ENCODE measurements at places on chromosomes 5 and 9.

DNA sequence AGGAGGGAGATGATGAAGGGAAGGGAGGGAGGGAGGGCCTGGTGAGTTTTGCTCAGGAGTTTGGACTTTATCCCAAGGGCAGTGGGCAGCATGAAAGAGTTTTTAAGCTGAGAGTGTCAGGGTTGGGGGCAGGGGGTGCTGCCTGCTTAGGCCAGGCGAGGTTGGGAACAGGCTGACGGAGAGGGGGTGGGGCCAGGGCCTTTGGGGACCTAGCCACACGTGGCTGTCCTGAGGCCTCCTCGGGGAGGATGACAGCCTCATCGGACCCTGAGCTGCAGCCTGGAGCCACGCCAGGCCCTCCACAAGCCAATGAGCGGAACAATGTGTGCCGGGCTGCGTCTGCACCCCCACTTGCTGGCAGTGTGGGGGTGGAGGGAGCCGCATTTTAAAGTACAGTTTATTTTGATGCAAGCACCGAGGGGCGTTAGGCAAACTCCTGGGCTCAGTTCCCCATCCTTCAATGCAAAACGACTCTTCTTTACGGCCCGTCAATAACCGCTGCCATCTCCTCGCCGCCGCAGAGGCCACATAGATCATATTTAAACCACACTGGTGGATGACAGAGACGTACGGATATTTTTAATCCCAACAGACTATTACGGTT lies 5.3 kb upstream of the RXRA start:
- no peak for DNase-seq

GRCh38 chr5:138726848-138727247 lies 26.4 kb upstream of the CTNNA1 start:
- DNase-seq = no peak

- DNase-seq = no peak
Measured at GRCh38 chr9:125745018-125745417, 2.2 kb upstream of the PBX3 start.

DNA sequence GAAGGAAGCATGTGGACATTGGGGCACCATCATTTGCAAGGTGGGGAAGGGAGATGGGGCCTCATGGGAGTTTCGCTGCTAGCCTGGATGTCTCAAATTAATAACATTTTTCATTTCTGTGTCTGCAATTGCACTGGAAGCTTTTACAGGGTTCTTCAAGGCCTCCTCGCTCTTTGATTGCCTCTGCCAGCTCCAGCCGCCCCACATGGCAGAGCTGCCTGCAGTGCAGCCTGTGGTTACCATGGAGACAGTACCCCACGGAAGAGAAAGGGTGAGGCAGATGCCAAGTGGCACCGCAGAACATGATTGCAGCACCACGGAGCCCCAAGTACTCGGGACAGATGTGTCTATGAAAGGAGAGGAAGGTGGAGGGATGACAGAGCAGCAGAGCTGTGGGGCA lies 25.4 kb downstream of the CTNND2 start:
- no peak for DNase-seq

DNA sequence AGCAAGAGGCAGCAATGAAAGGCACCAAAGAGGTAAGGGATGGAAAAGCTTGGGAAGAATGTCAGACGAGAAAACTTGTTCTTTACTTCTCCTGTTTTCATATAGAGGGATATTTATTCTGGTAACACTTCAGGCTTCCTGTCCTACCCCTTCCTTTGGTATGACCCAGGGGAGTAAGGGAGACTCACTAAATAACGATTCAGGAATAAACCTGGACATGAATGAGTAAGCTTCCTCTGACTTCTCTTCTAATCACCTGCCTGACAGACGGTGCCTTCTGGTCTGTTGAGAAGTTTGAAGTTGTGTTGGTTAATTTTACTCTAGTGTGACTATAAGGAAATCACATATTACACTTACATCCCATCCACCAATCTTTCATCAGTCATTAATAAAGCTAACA lies 461.2 kb downstream of the CDH12 start:
- no peak for DNase-seq

- DNase-seq = no peak
Measured at GRCh38 chr5:166074582-166075481, 2216.6 kb upstream of the WWC1 start.

DNA sequence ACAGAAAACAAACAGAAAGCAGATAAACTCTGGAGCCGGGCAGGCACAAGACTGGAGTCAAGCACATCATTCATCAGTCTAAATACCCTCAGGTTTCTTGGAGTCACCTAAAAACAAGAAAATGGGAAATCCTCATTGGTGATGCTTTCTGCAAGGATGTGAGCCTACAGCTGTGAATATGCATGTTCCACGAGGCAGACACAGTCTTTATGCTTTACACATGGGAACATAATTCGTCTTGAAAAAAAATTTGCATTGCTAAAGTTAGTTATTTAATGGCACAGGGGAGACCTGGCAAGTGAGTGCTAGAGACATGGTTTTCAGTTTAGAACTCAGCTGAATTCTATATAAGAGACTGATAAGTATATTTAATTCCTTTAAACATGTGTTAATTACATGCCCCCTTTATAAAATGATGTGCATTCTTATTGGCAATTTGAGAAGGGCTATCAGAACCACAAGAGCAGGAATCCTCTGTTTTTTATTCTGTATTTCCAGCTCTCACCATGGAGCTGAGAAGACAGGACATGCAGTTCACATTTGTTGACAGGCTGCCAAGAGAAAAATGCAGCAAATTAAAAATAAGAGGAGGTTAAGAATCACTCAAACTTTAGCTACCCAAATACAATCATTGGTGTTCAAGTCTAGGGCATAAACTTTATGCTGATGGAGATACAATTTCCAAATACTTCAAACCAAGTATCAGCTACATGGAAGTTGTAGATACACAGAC lies 438.0 kb upstream of the MPDZ start:
- no peak for DNase-seq

- DNase-seq = no peak
Measured at GRCh38 chr5:33346534-33346933, 94.2 kb upstream of the TARS1 start.

DNA sequence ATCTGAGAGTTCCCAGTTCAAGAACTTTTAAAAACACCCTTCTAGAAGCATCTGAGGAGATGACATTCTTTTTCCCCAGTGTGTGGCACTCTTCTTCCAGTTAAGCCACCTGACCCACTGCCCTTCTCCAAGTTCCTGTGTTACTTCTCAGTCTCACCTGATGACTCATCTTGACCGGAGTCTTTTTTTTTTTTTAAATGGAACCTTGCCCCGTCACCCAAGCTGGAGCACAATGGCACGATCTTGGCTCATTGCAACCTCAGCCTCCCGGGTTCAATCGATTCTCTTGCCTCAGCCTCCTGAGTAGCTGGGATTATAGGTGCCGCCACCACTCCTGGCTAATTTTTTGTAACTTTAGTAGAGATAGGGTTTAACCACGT lies 224.1 kb upstream of the DAB2 start:
- no peak for DNase-seq

GRCh38 chr5:12675959-12676358 lies 771.7 kb upstream of the CTNND2 start:
- DNase-seq = no peak

DNA sequence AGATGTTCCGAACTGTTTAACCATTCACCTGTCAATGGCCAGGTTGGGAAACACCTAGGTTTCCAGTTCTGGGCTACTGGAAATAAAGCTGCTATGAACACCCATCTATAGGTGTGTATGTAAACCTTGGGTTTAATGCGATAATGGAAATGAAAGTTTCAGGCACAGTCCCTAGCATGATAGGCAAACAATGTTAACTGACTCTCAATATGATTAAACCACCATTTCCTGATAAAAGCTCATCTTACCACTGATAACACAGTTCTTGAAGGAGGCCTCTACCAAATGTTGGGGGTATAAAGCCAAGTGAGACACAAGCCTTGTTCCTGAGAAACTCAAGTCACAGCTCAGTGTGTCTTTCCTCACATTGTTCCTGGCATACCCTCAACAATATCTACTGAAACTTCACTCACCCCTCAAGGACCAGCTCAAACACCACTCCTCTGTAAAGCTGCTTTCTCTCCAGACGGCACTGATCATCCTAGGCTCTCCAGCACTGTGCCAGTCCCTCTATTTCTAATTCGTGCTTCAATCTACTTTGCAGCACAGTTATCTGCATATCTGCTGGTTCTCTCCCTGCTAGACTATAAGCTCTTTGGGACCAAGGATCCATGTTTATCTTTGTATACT lies 15.8 kb downstream of the RAB14 start:
- no peak for DNase-seq

- DNase-seq = no peak
Measured at GRCh38 chr5:146331423-146331822, 7.2 kb upstream of the POU4F3 start.

DNA sequence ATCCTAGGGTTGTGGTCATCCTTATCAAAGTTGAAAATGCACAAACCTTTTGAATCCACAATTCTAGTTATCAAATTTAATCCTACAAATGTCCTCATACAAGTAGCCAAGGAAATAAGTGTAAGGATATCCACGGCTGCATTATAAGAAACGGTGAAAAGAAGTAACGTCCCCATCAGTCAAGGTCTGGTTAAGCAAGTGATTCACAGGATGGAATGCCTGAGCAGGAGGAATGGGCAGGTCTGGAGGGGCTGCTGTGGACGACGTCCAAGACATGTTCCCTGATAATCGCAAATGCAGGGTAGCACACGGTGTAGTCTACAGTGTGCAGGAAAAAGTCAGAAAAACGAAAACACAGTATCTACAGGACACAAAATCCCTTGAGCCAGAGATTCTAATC lies 118.6 kb downstream of the ADAMTS2 start:
- DNase-seq = no peak

DNA sequence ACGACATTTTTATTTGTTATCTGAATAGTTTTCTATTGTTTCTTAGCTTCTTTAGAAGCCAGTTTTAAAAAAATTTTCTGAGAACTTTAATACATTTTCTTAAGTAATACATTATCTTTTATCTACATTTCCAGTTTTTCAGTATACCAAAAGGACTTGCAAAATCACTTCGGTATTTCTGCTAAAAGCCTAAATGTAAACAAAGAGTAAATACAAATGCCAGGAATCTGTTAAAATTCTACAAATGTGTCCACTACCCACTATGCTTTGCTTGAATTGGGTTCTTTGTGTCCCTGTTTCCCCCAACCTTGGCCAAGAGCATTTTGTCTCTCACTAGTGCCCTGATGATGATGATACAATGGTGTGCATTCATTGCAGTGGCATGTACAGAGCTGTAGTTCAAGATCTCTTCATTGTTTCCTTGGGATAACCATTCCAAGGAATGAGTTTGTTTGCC lies 611.2 kb downstream of the NR2F1-AS1 start:
- DNase-seq = no peak

GRCh38 chr9:92613268-92614122 lies 56.4 kb downstream of the IPPK start:
- DNase-seq = no peak

DNA sequence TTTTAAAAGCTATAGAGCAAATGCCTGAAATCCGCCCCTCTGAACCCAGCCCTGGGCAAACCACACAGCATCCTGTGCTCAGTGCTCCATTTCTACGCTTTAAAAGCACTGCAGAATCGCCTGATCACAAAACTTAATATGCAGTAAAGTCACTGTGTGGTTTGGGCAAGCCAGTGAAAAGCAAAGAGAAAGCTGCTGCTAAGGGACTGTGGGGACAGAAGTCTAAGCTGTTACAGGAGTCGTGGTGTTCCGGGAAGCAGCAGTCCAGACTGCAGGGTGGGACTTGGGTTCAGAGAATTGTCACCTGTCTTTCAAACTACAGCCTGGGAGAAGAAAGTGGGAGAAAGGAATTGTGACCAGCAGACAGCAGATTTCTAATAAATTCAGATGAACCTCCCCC lies 8.2 kb downstream of the RAPGEF1 start:
- no peak for DNase-seq

DNA sequence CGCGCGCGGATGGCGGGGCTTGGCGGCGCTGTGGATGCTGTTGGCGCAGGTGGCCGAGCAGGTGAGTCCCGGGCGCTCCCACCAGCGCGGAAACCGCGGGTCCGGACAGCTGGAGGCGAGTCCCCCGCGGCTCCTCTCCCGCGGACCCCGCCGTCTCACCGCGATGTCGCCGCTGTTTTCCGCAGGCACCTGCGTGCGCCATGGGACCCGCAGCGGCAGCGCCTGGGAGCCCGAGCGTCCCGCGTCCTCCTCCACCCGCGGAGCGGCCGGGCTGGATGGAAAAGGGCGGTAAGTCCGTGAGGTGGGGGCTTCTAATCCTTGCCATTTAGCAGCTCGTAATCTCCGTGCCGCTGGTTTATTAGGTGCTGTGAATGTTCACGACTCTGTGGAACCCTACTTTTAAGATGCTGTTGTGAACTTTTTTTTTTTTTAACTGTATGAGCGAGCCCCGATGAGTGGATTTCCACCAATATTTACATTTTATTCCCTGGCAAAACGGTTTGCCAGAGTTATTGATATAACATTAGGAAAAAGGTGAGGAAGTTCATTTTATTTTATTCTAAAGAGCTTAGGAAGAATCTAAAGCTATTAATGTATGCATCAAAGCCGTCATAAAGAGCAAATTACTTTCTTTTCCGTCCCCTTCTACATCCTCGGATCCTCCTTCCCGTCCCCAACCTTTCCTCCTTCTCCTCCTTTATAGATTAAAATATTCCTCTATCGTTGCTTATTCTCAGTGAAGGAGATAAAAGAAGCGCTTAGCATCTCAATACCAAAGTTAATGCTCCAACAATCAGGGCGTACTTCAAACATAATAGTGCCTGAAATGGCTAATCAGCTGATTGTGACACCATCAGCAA lies 579 bp downstream of the ADAMTS16 start:
- no peak for DNase-seq
